GM13977 (cell line): ENCODE measurements at places on chromosomes 11 and 22.

- no peak for DNase-seq
Observed at GRCh38 chr11:16133867-16134266, 222.5 kb downstream of the SOX6 start.

- DNase-seq, result no peak
Observed at GRCh38 chr22:12601870-12602779, 2925.9 kb upstream of the OR11H1 start.

- no peak for DNase-seq
Observed at GRCh38 chr22:28766628-28767027, 5.9 kb upstream of the CCDC117 start.

- DNase-seq, result no peak
Observed at GRCh38 chr22:18031695-18032454, 7.5 kb upstream of the MICAL3 start.

GRCh38 chr11:63536669-63537292 is at the start of gene PLAAT4:
PLAAT4 (plus strand) TSS chr11:63536808; CDS start chr11:63536869, 61 bp downstream.
- peak; percentile 63 for DNase-seq

GRCh38 chr11:31995525-31996094 is 95.3 kb upstream of the RCN1 start:
- DNase-seq, result peak; percentile 23

DNA sequence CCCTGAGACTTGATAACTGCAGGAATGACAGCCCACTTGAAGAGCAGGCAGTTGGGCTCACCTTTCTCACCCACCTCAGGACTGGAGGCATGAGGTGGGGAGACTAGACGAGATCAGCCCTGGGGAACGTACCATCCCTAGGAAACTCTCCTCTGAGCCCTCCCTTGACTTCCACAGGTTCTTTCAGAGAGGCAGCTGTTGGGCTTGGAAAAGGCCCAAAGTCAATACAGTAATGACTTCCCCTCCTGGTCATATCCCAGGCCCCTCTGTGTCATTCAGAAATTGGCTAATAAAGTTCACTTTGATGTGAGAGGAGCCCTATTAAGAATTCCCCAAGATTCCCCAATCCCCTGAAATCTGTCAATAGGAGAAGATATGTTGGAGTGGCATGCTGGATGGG is 5.8 kb upstream of the NECTIN1 start:
- no peak for DNase-seq

DNA sequence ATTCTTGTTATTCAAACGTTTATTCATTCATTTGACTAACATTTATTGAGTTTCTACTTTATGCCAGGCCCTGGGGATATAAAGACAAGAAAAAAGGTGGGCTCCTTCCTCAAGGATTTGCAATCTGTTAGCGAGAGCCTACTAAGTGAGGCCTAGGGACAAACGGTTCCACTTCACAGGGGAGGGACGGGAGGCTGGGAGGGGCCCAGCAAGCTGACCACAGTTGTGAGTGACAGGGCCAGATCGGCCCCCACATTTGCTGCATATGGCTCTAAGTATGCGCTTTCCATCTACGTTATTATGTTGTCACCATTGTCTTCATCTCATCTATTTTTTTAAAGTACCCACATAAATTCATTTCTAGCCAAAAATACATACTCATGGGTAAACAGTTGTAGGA is 271.1 kb downstream of the BUD13 start:
- no peak for DNase-seq

DNA sequence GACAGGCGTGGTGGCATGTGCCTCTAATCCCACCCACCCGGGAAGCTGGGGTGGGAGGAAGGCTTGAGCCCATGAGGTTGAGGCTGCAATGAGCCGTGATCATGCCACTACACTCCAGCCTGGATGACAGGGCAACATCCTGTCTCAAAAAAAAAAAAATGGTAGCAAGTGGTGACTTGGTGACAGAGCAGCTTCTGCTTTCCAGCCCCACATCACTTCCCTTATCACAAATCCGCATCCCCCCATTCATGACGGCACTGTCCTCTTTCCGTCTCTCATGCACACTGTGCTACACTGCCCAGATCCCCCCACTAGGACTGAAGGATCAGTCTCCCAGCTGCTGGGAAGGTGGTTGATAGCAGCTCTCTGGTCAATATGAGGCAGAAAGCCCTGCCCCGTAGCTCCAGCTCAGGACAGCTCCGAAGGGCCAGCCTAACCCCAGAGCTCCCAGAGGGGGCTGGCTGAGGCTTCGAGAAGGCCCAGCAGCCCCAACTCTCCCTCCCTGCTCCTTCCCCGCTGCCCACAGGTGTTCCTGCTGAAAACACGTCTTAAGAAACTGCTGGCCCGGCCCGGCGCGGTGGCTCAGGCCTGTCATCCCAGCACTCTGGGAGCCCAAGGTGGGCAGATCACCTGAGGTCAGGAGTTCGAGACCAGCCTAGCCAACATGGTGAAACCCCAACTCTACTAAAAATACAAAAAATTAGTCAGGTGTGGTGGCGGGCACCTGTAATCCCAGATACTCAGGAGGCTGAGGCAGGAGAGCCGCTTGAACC is 15.9 kb downstream of the PGA5 start:
- no peak for DNase-seq

DNA sequence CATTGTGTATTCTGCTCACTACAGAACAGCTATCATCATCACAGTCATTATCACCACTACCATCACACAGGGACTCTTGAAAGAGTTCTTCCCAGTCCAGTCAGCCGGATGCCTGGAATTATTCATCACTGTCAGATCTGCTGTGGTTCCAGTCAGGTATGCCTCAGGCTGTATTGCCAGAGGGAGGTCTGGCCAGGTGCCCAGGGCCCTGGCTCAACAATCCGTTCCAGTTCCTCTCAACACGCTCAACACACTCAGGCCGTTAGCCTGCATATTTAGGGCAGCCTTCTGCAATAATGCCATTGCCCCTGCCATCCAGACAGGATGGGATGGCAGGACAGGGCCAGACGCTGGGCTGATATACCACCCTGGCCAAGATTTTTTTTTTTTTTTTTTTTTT is 28.6 kb upstream of the RASL10A start:
- no peak for DNase-seq

DNA sequence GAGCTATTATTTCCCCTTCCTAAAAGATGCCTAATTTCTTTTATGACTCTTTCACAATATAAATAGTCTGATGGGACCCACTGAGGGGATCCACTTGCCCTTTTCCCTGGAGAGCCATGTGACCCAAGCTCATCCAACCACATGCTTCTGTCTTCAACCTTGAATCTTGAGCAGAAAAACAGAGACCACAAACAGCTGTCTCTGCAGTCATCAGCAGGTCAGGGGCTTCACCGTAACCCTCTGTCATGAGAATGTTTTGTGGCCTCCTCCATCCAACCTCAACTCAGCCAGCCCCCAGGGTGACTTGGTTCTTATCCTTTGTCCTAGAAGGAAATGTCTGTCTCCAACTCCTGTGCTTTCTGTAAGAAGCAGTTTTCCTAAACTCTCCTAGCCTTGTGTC is 129.6 kb upstream of the POU2AF2 start:
- DNase-seq, result no peak

DNA sequence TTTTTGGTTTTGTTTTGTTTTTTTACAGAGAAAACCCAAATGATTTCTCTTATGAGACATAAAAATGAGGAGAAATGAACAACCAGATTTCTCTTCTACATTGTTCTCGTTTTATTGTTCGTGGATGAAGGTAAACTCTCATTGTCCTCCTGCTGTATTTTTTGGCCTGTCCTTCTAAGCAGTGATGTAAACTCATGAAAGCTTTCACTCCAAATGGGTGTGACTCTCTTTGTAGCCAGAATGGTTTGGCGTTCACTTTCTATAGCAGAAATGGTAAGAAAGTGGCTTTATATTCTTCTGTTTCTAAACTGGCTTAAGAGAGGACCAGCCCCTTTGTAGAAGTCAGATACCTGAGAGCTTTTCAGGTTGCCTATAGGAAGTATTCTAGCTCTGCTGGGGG is 15.5 kb upstream of the BMAL1 start:
- DNase-seq, result no peak

GRCh38 chr11:73653996-73654395 is 7.6 kb downstream of the PLEKHB1 start:
- DNase-seq, result no peak

GRCh38 chr11:29963796-29964195 is 53.0 kb downstream of the KCNA4 start:
- DNase-seq, result no peak

DNA sequence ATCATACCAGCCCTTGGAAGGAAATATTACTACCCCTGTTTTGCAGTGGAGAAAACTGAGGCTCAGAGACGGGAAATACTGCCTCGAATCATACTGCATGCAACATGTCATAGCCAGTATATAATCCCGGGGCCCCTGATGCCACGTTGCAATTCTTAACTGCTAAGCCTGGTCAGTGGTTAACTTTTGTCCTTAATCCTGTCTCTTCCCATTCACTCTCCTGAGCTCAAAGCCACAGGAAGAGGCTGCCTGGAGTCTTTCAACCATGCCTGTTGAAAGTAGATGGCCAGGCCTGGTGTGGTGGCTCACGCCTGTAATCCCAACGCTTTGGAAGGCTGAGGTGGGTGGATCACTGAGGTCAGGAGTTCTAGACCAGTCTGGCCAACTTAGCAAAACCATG is 166.6 kb downstream of the MIAT start:
- no peak for DNase-seq

DNA sequence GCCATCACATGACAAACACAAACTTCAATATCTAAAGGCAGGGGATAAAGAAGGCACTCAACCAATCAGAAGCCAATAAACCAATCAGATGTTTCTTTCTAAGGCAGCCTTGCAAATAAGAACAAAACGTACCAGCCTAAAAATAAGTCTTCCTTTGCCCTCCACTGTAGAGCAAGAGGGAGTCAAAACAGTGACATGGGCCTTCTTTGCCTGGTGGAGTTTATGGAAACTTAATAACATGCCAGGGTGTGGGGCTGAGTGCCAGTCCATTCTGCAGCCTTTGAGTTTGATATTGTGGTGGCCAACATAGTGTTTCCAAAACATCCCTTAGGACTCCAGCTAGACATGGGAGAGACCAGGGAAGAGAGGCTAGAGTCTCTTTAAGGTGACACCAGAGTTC is 126.1 kb upstream of the NECTIN1 start:
- DNase-seq, result no peak

GRCh38 chr11:45383224-45383623 is 97.1 kb upstream of the SYT13 start:
- DNase-seq, result no peak

DNA sequence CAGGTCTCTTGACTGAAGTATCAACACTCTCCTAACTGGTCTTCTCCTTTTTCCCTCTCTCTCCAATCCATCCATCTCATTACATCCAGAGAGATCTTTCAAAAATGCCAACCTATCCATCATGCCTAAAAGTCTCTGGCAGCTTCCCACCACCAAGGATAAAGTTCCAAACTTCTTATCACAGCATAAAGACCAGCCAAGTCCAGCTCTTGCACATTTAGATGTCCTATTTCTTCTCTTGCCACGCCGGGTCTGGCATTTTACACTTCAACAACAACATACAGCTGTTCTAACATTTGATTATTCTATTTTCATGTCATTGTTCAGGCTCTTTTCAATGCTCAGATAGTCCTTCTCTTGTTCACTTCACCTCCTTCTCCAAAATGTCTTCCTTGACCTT is 70.6 kb downstream of the RELT start:
- DNase-seq, result no peak

DNA sequence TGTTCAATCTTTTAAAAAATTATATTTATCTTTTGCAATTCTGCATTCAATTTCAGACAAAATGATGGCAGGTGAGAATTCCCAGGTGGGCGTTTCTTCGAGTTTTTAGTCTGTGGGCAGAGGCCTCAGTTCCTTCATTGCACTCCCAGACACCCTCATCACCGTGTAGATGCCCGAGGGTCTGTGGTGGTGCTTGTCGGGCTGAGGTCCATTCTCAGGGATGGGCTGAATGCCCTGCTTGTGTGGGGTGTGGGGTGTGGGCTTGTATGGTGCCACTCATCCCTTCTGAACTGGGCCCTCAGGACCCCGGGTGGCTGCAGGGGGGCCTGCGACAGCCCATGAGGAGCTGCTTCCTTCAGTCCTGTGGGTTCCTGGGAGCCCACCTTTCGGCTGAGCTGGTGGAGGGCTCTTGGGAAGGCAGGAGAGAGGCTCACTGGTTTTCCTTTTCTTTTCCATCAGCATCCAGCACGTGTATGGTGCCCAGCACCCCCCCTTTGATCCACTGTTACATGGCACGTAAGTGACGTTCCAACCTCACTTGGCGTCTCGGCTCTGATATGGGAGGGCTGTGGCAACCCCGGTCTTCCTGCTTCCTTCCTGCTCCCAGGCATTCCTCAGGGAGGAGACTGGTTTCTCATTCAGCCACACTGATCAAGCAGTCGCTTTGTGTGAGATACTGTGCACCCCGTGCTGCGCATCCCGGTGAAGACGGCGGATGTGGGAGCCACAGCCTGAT is 29.8 kb downstream of the TBC1D22A start:
- no peak for DNase-seq

DNA sequence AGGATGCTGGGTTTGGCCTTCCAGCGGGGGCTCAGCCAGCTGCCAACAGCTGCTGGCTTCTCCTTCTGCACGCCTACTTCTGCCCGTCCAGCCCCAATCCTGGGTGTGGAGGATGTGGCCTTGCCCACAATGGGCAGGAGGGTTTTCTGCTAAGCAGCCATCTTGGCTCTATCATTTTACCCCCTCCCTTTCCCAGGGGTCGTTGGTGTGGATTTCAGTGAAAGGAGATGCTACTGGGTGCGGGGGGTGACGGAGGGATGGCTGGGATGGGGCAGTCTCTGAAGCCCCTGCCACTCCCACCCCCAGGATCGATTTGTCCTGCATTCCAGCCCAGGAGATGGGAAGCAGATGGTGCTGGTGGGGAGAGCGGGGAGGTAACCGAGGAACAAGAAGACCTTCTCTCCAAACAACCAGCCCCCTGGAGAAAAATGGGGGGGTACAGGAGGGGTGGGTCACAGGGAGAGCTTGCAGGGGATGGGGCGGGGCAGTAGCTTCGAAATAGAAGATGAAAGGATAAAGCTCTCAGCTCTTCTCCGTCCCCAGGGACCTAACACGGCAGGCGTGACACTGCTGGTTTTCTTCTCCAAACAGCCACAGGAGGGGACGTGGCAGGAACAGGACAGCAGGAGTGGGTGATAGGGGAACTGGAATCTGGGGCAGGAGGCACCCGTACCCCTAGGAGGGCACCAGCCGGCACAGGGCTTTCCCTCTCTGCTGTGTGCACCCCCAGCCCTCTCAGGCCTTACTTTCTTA is 68.9 kb downstream of the NECTIN1 start:
- no peak for DNase-seq

GRCh38 chr11:2661173-2662023 is 38.4 kb downstream of the KCNQ1OT1 start:
- no peak for DNase-seq

GRCh38 chr11:122599434-122599833 is 56.1 kb upstream of the UBASH3B start:
- no peak for DNase-seq

DNA sequence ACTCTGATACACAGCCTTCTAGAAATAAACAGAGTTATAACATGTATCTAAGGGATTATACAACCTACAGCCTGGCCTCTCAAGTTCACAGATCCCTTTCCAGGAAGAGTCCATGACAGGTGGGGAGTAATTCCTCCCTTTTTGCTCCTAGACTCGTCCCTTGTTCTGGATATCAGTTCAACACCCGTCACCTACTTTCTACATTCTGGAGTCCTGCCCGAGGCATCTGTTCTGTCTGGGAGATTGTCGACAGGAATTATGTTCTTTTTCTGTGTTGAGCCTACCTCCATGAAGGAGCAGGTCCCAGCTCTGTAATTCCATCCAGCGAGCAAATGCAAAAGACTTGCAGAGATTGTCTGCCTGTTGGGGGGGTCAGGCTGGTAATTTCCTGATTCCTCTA is 224.6 kb upstream of the NTM start:
- DNase-seq, result no peak
